ENCODE measurements at places on chromosomes 2 and 18. TPM values are rescaled to one million over a fixed set of nuclear protein-coding genes. Genes with fewer than 3 reads are reported as not detected.

Gene UGT1A1
- total RNA-seq: not detected

Gene OSR1
- total RNA-seq: 32.3 TPM

Gene GPR17
- total RNA-seq: not detected

Gene COPS9
- total RNA-seq: 139 TPM

Gene GPR55
- not detected for total RNA-seq

Gene ZC3H6
- 8.6 TPM for total RNA-seq

Gene IHH
- 0.19 TPM for total RNA-seq

Gene TTR
- total RNA-seq: not detected

Gene STPG4
- total RNA-seq: 0.25 TPM
